Activated CD4-positive, alpha-beta T cell treated with anti-CD3 and anti-CD28 coated beads, Interleukin-2, amount 50 U/mL, for 1 hour (primary cell): ENCODE measurements at places on chromosomes 5 and 9.

DNA sequence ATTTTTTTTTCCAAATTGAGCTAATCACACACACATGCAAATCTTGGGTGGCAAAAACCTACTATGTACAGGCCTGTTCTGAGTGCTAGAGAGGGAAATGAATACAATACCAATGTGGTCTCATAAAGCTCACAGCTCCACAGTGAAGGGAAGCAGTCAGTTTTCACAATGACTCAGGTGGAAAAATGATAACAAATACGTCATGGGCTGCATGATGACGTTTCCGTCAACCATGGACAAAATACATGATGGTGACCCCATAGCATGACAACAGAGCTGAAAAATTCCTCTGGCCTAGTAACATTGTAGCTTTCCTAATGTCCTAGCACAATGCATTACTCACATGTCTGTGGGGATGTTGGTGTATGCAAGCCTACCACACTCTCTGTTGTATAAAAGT lies 252.5 kb downstream of the TRIM32 start:
- DNase-seq = no peak

DNA sequence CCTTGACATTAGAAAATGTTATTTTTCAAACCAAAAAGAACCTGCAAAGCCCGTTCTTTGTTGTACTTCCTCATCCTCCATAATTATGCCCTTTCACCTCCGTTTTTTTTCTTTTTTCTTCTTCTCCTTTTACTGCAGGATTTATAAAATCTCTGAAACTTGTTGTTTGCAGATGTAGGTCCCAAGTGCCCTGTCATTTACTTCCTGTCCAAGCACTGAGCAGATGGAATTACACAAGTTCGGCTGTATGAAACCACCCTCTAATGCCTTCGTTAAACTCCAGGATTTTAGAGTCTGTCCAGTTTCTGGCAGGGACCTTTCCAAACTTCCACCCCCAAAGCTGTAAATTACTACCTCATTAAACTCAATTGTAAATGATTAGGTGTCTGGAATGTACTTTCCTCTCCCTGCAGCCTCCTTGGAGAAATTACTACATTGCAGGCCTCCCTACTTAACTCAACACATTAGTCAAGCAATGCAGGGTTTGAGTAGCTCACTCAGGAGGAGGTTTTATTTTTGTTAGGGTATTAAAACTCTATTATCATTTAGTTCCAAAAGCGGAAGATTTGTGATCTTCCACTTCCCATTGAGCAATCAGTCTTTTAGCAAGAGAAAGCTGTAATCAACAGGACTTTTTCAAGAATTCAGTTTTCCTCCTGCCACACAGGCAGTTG lies 125.6 kb upstream of the LPAR1 start:
- no peak for DNase-seq

DNA sequence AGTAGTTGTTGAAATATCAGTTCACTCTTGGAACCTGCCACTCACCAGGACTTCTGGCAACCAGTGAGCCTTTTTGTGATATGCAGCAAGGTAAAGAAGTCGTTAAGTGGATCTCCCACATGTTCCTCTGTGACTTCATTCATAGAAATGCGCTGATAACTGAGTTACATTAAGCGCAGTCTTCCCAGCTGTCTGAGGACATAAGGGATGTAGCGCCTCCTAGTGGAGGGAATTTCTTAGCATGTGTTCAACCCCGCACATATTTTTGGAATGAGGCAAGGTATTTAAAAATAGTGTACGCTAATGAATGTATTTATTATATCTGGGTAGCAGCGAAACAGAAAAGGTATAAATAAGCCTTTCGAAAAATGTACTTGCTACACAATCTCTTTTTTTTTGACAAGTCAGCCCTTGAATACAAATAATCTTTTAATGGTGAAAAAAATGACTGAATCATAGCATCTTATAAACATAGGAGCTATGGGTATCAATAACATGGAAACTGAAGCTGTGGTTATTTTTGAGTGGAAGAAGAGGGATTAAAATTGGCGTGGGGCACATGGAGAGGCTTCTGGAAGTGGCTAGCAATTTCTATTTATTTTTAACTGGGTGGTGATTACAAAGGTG lies 38.0 kb downstream of the PALM2AKAP2 start:
- DNase-seq = peak; percentile 2

DNA sequence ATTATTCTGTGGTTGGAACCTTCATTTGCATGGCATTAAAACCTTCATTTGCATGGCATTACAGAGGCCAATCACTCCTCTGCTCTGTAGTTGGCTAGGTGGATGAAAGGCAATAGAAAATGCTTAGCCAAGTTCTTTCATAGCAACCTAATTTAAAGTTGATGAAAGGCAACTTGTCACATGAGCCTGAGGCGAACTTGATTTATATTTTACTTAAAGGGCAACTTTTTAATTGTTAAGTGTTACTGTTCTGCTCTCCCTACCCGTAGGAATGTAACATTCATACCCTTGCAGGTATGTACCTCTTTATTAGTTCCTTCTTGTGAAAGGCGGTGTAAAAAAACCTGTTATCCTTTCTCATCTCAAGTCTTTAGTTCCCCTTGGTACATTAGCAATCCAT lies 7.9 kb upstream of the ERMP1 start:
- DNase-seq = no peak

DNA sequence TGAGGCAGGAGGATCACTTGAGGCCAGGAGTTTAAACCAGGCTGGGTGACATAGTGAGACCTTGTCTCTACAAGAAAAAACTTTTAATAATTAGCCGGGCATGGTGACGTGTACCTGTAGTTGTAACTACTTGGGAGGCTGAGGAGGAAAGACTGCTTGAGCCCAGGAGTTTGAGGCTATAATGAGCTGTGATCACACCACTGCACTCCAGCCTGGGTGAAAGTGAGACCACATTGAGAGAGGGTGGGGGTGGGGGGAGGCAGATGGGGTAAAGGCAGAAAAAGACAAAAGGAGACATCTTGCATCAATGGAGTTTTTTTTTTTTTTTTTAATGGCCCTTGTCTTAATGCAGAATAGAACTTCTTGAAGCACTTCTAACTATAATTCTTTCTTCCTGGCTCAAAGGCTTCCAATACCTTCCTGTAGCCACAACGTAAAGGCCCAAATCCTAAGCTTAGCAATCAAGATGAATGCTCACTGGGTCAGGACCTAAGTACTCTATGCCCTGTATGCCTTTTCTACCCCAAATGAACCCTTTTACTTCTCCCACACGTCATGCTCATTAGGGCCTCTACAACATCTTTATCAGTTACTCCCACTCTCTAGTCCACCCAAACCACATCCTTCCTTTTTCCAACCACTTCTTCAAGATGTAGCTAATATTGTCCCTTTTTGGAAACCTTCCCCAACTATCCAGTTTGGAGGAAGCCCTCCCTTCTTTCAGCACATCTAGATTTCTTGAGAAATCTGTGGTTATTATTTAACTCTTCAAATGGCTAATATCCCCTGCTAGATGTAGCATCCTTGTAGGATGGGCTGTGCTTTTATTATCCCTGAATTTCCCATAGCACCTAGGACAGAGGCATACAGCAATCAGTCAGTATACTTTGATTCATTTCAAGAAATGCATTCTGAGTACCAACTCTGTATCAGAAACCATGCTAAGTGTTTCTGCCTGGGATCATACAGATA lies 40.8 kb downstream of the CSF2 start:
- no peak for DNase-seq

- DNase-seq = no peak
Measured at GRCh38 chr5:149749481-149750365, 19.6 kb downstream of the PPARGC1B start.

- DNase-seq = no peak
Measured at GRCh38 chr5:176568657-176569056, 19.5 kb downstream of the CDHR2 start.
